ENCODE measurements at places on chromosomes 6 and 20. TPM values are rescaled to one million over a fixed set of nuclear protein-coding genes. Genes with fewer than 3 reads are reported as not detected.

Gene ULBP2
- 0.68 TPM for total RNA-seq

Gene FAM229B
- 23.0 TPM for total RNA-seq

Gene LAMP5
- total RNA-seq, result 0.18 TPM

Gene HAO1
- not detected for total RNA-seq

Gene PRDM1
- 6.0 TPM for total RNA-seq

Gene LPA
- total RNA-seq, result not detected

Gene CD93
- 160 TPM for total RNA-seq

Gene KHDC1
- 2.8 TPM for total RNA-seq

- no peak for DNase-seq
- H3K27ac ChIP-seq, result no peak overlapping the region
These were observed 322.2 kb downstream of the SOX4 start for GRCh38 chr6:21915707-21916260.

DNA sequence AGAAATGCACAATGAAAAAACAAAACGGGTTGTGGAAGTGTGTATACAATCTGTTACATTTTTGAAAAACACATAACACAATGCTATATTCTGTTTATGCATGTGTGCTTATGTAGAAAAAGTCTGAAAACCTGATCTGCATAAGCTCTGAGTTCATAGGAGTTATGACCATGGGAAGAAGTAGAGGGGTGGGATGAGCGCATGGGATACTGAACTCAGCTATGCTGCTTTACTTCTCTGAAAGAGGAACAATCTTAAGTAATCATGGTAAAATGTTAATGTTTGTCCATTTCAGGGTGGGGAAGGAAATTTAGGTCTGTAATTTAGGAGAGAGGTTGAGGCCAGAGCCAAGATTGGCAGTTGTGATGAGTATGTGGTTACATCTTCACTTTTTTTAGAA lies 126.8 kb downstream of the MTHFD1L start:
- H3K4me1 ChIP-seq, result no peaks in the 10 kb centered on the region
- no peak overlapping the region for H3K4me3 ChIP-seq
- no peaks in the 10 kb centered on the region for H3K36me3 ChIP-seq
- no peak for DNase-seq
- H3K27ac ChIP-seq, result no peak overlapping the region

GRCh38 chr6:56860475-56860874 lies 94.4 kb upstream of the BEND6 start:
- H3K4me3 ChIP-seq, result no peak overlapping the region
- H3K27ac ChIP-seq, result no peak overlapping the region
- H3K4me1 ChIP-seq, result peaks cover 4% of the 10 kb centered on the region
- H3K36me3 ChIP-seq, result no peaks in the 10 kb centered on the region

- H3K27ac ChIP-seq, result no peak overlapping the region
- H3K4me3 ChIP-seq, result no peak overlapping the region
- no peaks in the 10 kb centered on the region for H3K4me1 ChIP-seq
- no peaks in the 10 kb centered on the region for H3K36me3 ChIP-seq
These were observed 469.5 kb downstream of the QKI start for GRCh38 chr6:163883984-163884383.

DNA sequence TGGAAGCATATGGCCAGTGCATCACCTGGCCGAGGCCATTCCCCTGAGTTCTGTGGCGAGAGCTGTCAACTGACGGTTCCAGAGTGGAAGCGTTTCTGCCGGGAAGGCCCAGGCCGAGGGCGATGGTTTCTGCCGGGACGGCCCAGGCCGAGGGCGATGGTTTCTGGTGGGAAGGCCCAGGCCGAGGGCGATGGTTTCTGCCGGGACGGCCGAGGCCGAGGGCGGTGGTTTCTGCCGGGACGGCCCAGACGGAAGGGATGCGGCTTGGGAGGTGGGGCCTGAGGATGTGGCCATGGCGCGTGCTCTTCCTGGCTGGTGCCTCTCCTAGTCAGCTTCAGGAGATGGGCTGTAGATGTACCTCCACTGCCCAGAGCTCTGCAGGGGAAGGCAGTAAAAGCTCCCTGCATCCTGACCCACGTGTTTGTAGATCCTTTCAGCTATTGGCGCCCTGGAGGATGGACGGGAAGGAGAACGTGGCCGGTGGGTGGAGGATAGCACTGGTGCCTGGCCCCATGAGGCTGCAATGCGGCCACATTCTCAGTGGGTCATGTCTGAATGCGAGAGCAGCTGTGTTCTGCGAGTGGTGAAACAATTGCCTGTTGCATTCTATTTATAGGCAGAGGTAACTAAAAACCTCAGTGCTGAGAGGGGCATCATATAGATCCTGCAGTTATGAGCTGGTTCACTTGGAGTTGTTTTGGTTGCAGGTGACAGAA lies 12.8 kb downstream of the TPD52L2 start:
- no peak overlapping the region for H3K4me3 ChIP-seq
- no peaks in the 10 kb centered on the region for H3K36me3 ChIP-seq
- H3K27ac ChIP-seq, result no peak overlapping the region

DNA sequence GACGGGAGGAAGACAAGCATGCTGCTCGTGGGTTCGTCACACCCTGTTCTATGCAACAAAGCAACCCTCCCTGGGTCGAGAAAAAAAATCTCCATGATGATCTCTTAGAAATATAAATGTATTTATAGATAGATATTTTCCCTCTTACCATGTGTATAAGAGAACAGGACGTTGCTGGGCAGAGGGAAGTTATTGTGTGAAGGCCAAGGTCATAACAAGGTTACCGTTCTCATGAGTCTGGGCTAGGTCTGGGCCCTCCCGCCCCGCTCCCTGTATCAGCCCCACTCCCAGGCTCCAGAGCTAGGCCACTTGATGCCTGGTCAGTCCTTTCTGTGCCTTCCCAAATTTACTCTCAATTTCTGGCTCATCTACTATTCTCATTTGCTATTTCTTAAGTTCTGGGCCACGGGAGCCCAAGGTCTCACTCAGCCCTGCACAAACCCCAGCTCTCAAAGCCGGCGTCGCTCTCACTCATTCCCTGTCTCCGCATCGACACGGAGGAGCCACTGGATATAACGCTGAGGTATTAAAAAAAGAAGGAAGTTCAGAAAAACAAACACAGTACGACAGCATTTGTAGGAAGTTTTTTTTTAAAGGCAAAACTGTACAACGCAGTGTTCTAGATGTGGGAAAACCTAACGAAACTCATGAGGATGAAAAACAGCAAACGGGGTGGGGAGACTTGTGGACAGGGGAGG lies 96.8 kb downstream of the PSMG4 start:
- no peak overlapping the region for H3K4me3 ChIP-seq
- no peak overlapping the region for H3K27ac ChIP-seq
- no peaks in the 10 kb centered on the region for H3K27me3 ChIP-seq
- no peaks in the 10 kb centered on the region for H3K36me3 ChIP-seq

DNA sequence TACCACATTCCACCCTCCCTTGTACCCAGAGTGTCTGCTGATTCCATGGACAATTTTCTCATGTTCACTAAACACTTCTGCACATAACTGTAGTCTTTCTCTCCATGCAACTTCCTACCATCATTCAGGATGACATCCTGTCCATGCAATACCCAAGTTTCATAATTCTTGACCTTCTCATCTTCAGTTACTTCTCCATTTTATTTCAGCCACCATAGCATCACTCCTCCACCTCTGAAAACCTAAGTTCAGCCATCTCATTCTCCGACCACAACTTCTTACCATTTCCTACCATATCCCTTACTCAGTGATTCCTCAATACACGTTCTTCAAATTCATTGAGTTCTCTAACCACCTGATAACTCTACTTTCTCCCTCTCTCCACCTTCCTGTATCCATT lies 216.5 kb upstream of the TENT5A start:
- DNase-seq, result no peak
- H3K27me3 ChIP-seq, result no peaks in the 10 kb centered on the region
- no peaks in the 10 kb centered on the region for H3K36me3 ChIP-seq
- no peak overlapping the region for H3K27ac ChIP-seq
- no peaks in the 10 kb centered on the region for H3K4me1 ChIP-seq

- peaks cover 4% of the 10 kb centered on the region for H3K4me1 ChIP-seq
- no peaks in the 10 kb centered on the region for H3K36me3 ChIP-seq
- H3K27me3 ChIP-seq, result no peaks in the 10 kb centered on the region
- H3K4me3 ChIP-seq, result no peak overlapping the region
These were observed 98.3 kb downstream of the ELOVL5 start for GRCh38 chr6:53250176-53251032.

DNA sequence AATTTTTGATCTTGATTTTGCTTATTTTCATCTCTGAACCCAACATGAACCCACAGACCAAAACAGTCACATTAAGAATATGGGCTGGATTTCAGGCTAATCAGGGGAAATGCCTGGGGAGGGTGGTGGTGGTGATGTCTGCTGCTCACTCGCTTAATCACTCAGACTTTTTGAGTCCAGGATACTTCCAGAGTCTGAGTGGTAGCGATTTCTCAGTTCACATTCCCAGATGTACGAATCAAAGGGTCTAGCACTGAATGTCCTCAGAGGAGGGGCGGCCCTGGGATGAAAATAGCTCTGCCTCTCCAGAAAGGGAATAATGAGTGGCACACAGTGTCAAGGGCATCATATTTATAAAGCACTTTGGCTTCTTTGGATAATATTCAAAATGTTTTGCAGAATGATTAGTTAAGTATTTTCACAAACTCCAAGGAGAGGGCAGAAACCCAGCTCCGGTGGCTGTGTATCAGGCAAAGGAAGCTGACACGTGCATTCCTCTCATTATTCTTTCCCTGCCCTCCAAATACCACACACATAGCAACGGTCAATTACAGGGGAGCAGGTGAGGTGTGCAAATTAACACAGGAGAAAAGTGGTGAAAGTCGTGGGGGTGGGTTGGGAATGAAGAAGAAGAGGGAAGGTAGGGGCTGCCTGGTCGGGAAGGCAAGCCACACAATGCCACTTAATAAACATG lies 345.2 kb upstream of the RSPO3 start:
- no peak overlapping the region for H3K27ac ChIP-seq
- no peaks in the 10 kb centered on the region for H3K27me3 ChIP-seq
- H3K36me3 ChIP-seq, result no peaks in the 10 kb centered on the region
- H3K4me3 ChIP-seq, result no peak overlapping the region

- H3K36me3 ChIP-seq, result no peaks in the 10 kb centered on the region
- H3K27me3 ChIP-seq, result no peaks in the 10 kb centered on the region
- no peaks in the 10 kb centered on the region for H3K4me1 ChIP-seq
- DNase-seq, result no peak
- H3K4me3 ChIP-seq, result no peak overlapping the region
These were observed 33.2 kb downstream of the HLA-DRA start for GRCh38 chr6:32472781-32473375.

Data from aorta (tissue), 5 donors.